C1 segment of cervical spinal cord (tissue), 14 donors: ENCODE measurements at places on chromosomes 16 and 17.

- no peak for DNase-seq
These were observed 195.0 kb upstream of the MAF start for GRCh38 chr16:79795556-79795955.

- no peak for DNase-seq
These were observed 758 bp downstream of the ADAMTS18 start for GRCh38 chr16:77434022-77434529.

DNA sequence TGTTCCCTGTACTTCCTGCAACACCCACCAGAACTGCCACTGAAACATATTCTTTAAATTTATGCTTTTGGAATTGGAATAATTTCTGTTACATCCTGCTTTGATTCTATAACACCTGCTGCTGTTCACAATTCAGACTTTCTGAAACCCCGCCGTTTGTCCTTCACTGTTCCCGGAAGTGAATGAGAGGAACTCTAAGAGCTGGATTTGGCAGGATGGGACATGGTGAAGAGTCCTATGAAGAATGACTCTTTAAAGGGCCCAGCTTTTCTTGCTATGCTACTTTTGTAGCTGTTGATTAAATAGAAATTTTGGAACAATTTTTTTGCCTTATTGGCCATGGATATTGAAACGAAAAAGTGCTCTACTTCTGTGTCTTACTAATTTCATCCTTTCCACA lies 8.9 kb downstream of the AP2B1 start:
- no peak for DNase-seq

DNA sequence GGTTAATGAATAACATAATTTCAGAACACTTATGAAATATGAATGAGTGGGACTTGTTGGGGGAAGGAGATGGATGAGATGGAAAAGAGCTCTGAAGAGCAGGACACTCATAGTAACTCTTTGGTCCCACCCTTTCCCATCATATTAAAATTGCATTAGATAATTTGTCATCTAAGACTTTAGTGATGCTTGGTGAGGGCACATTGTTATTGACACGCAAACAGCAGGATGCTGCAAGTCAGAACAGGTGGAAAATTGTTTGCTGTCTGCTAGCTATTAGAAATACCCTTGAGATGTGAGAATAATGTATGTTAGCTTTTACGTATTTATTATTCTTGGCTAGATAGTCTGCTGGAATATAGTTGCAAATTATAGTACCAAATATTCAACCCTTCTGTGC lies 75.7 kb downstream of the TANC2 start:
- no peak for DNase-seq

GRCh38 chr16:51113236-51114125 lies 37.6 kb downstream of the SALL1 start:
- DNase-seq: no peak
